Esophagus squamous epithelium (tissue), 5 donors: ENCODE measurements at places on chromosomes 7 and 10.

- DNase-seq, result no peak
Observed at GRCh38 chr10:106083572-106083971, 1080.9 kb downstream of the SORCS1 start.

DNA sequence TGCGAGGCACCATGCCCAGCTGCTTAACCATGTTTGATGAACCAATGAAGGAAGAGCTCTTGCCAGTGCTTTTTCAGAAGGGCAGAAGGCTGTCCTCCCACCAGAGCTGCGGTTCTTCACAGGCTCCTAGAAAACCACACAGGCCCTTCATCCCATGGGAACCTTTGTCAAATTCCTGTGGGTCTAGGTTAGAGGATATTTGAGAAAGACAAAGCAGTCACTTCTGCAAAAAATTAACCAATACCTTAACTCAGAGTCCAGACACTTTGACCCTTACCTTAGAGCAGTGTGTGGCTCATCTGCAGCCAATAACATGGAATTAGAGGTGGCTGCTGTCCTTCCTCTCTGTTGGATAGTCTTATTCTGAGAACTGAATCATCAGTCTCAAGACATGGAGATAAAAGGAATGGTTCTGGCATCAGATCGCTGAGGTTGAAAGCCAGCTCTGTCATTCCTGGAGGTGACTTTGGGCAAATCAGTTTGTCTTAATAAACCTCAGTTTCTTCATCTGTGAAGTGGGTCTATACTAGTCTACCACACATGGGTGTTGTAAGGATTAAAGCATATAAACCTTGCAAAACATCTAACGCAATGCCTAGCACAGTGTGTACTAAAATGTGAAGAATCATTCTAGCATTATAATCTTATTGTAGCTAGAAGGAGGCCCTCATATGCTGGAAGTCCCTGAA, 65.1 kb upstream of the PIP4K2A start:
- DNase-seq, result no peak

DNA sequence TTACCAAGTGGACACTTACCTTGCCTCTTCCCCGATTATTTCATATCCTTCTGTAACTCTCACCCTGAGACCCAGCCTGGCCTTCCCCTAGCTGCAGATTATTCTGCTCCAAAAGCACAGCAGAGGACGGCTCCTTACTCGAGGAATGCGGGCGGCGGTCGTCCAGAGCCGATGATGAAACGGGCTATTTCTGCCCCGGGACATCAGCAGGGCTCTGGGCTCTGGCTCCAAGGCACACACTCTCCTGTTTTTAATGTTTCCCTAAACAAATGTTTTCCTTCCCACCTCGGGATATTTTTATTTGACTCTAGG, 343 bp upstream of the C10orf71 start:
- DNase-seq, result no peak

- DNase-seq, result no peak
Observed at GRCh38 chr7:46957195-46957594, 624.7 kb downstream of the TNS3 start.

DNA sequence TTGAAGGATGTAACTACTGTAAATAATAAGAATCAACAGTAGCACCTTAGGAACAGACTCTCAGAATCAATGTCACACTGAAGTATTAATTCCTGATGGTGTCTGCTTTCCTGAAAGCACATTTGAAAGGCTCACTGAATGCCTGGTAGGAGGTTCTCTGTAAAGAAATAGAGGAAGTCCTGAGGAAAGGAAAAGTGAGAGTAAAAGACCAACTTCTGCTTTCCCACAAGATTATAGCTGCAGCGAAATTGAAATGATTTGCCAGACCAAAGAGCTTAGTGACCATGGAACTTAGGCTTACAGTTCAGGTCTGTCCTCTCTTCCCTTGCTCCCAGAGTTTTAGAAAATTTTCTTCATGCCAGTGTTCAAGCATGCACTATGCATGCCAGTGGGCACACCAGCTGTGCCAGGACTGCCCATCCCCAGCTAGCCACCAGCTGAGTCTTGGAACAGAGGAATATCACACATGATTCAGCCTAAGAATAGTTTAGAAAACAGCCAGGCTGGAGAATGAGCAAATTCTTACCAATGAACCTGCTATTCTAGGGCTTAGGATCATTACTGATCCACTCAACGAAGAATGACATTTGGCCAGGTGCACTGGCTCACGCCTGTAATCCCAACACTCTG, 123.2 kb downstream of the HERPUD2 start:
- no peak for DNase-seq
